ENCODE measurements at places on chromosomes 16 and 17. TPM values are rescaled to one million over a fixed set of nuclear protein-coding genes. Genes with fewer than 3 reads are reported as not detected.

The EVI2B gene
- 0.08 TPM for total RNA-seq

The SLC16A13 gene
- 13.1 TPM for total RNA-seq

The CNGB1 gene
- total RNA-seq, result not detected

The SHISA9 gene
- 0.10 TPM for total RNA-seq

The LASP1 gene
- total RNA-seq, result 112 TPM

The USP43 gene
- 7.3 TPM for total RNA-seq

The LRRC37A2 gene
- 8.1 TPM for total RNA-seq

The STH gene
- not detected for total RNA-seq

The PPP1R27 gene
- not detected for total RNA-seq

The NOG gene
- total RNA-seq, result 9.2 TPM

The MAP3K14 gene
- total RNA-seq, result 80.8 TPM

The MT1H gene
- total RNA-seq, result not detected

The FBXO31 gene
- 22.4 TPM for total RNA-seq

The NPIPB9 gene
- total RNA-seq, result 0.90 TPM

The SULT1A2 gene
- total RNA-seq, result not detected

The HOXB4 gene
- total RNA-seq, result 27.9 TPM

The FOXC2 gene
- total RNA-seq, result 14.9 TPM

The TEKT3 gene
- total RNA-seq, result not detected

The KIF18B gene
- 31.3 TPM for total RNA-seq

The ZNF287 gene
- total RNA-seq, result 12.3 TPM

The CD2BP2 gene
- total RNA-seq, result 90.7 TPM

The TOM1L1 gene
- 53.9 TPM for total RNA-seq

The FOXF1 gene
- 0.10 TPM for total RNA-seq

The MRPS23 gene
- 85.4 TPM for total RNA-seq

The PRRT2 gene
- 9.7 TPM for total RNA-seq

The KCNJ16 gene
- total RNA-seq, result not detected

The NDUFAF8 gene
- 75.8 TPM for total RNA-seq

The EXOC3L1 gene
- total RNA-seq, result 0.41 TPM

The ANKFN1 gene
- total RNA-seq, result not detected

The PKMYT1 gene
- total RNA-seq, result 105 TPM

The MT1F gene
- total RNA-seq, result 2.1 TPM

The CDK3 gene
- 11.9 TPM for total RNA-seq

The PDE6G gene
- 0.85 TPM for total RNA-seq

The CHD9NB gene
- total RNA-seq, result 0.64 TPM

The ANKS4B gene
- total RNA-seq, result not detected

The FAM171A2 gene
- total RNA-seq, result 7.6 TPM

The WDR59 gene
- total RNA-seq, result 58.7 TPM

The ABCC6 gene
- 2.9 TPM for total RNA-seq

The CCT6B gene
- 1.5 TPM for total RNA-seq

The KRT39 gene
- total RNA-seq, result not detected

The PYY gene
- not detected for total RNA-seq

The TPSAB1 gene
- not detected for total RNA-seq

The ANKRD11 gene
- 99.4 TPM for total RNA-seq

The CD300LB gene
- not detected for total RNA-seq

The GNG13 gene
- 0.23 TPM for total RNA-seq

The NUDT16L1 gene
- total RNA-seq, result 42.9 TPM

The MT4 gene
- total RNA-seq, result not detected
